Breast epithelium (tissue), 4 donors: ENCODE measurements at places on chromosomes 6 and 20.
A peak's percentile ranks its signal among the peaks of the same experiment; 100 is the strongest.

DNA sequence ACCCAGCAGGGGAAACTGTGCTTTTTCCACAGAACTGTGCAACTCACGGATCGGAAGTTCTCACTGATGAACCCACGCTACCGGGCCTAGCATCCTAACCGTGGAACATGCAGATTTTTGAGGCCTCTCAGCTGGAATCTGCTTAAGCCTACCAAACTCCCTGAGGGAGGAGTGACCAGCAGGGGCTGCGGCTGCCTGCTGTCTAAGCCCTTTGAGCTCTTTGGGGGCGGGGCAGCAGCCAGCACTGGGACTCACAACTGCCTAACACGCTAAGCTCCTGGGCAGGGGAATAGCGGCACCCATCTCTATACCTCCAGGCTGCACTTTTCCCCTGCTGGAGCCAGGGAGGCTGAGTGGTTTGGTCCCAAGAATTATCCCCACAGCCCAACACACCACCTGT, 20.4 kb upstream of the METTL24 start:
- no peak for DNase-seq

DNA sequence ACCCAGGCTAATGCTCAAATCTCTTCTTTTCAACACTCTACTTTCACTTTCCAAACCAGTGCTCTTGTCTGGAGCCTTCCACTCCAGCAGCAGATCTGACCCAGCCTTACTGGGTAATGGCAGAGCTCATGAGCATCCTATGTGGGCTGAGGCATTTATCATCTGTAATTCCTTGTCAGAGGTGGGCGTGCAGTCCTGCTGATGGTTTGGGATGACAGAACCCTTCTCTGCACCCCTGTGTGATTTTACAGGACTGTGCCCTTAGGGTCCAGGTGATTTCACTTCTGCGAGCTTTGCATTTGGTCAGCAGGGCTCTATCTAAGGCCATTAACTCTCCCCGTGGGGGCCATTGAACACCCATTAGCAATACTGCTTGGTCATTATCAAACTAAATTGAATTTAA, 55.4 kb downstream of the LAMA4 start:
- no peak for DNase-seq

DNA sequence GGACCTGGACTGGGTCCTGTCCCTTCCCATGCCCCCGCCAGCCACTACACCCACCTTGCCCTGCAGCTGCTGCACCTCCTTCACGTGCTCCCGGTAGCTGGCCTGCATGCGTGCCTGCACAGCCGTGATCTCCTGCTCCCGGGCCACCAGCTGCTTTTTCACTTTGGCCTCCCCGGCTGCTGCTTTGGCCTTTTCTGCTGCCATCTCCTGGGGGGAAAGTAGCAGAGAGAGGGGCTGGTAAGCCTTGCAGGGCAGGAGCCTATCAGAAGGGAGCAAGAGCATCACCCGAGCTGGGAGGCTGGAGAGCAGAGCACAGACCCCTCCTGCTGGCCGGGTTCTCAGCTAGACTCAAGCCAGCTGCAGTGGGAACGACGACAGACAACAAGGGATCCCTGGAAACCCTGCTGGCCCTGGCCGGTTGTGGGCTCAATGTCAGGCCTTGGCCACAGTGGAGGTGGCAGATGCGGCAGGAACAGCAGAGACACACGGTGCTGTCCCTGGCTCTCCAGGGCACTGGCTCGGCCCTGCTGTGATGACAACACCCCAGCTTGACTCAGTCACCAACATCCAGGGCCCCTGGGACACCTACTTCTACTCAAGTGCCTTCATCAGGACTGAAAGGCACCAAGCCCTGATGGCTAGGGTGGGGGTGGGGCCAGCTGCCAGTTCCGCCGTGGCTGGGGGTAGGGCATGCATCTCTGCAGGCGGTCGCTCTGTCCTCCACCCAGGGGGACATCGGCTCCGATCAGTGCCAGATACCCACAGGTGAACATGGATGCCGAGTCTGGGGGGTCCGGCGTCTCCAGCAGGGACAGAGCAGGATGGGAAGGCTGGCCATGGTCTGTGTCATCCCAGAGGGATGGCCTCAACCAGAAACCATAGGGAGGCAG, 45.3 kb downstream of the RRBP1 start:
- no peak for DNase-seq

- DNase-seq: no peak
These were observed 378.1 kb downstream of the BTBD9 start for GRCh38 chr6:38261626-38262025.

GRCh38 chr6:130598021-130598989, 228.9 kb upstream of the SMLR1 start:
- DNase-seq: no peak

DNA sequence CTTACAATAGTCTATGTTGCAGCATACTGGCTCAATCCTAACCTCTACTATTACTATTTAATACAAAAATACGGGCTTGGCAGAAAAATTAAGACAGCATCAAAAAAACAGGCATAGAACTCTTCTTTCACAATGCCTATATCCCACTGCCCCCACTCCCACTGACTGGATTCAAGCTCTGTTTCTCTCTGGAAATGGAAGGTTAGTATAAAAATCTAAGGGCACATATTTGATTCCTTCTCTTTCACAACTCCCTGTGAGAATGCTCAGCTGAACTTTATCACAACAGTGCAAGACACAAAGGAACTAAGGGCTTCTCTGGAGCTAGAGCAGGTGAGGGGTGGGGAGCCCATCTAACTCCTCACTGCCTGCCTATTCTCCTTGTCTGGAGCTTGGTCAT, 258.4 kb upstream of the FAM83B start:
- DNase-seq: no peak

DNA sequence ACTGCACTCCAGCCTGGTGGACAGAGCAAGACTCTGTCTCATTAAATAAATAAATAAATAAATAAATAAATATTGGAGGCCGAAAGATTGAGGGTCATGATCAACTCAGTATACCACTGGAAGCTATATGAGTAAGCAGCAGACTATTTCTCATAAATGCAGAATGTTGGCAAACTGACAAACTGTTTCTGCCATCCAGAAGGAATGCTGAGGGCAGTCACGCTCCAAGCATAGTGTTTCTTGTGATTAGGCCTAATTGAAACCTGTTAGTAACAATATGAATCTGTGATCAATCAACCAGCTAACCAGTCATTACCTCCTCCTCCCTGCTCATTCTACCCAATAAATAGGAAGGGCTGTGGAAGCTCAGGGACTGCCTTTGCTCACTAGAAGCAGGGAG, 15.2 kb upstream of the KCNK15 start:
- DNase-seq: no peak

GRCh38 chr20:42553374-42553773, 636.3 kb downstream of the PTPRT start:
- no peak for DNase-seq

- DNase-seq: no peak
These were observed 4.7 kb downstream of the GSTA4 start for GRCh38 chr6:52990342-52990741.

- DNase-seq: no peak
These were observed 279.6 kb upstream of the JARID2 start for GRCh38 chr6:14966096-14966905.

- no peak for DNase-seq
These were observed 8.3 kb upstream of the INSM1 start for GRCh38 chr20:20359628-20360027.

DNA sequence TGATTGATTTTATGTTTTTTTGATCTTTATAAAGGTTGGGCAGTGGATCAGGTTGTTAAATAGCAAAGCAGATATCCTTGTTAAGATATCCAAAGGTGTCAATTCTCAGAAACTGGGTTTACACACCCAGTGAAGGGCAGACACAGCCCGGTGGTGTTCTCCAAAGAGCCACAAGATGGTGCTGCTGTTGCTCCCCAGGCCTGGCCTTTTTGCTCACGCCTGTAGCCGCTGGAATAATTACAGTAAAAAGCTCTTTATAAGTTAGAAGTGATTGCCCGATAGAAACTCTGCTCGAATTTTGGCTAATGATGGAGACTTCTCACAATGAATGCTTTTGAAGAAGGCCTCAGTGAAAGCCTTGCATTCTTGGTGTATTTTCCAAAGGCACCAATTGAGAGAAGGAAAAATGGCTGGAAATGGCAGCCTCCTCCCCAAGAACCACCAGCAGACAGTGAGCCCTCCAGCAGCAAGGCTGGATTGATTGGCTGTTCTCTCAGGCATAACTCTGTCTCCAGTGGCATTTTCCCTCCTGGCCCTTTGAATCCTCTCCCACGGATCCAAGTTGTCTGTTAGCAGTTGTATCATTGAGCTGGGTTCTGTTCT, 120.5 kb upstream of the CHD6 start:
- peak; percentile 62 for DNase-seq

GRCh38 chr6:105785066-105785811, 300.9 kb upstream of the PRDM1 start:
- DNase-seq: no peak

DNA sequence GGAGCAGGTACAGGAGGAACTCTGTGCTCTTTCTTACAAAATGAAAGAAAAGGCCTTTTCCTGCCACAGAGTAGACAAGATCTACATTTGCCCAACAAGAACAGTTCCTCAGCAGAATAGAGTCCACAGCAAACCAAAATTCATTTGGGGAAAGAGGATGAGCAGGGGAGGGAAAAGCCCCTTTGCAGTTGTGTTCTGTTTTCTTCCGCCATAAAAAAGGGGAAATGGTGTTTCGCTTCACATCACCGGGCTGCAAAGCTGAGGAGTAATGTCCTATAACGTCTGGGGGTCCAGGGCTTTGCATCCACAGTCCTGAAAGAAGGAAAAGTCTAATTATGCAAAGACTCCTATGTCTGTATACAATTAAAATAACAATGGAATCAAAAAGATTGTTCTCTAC, at the start of gene GPR31:
GPR31 (minus strand) TSS at position 118 of the 400 bp plus-strand sequence. CDS start 149 bp downstream, outside the sequence.
- DNase-seq: no peak

DNA sequence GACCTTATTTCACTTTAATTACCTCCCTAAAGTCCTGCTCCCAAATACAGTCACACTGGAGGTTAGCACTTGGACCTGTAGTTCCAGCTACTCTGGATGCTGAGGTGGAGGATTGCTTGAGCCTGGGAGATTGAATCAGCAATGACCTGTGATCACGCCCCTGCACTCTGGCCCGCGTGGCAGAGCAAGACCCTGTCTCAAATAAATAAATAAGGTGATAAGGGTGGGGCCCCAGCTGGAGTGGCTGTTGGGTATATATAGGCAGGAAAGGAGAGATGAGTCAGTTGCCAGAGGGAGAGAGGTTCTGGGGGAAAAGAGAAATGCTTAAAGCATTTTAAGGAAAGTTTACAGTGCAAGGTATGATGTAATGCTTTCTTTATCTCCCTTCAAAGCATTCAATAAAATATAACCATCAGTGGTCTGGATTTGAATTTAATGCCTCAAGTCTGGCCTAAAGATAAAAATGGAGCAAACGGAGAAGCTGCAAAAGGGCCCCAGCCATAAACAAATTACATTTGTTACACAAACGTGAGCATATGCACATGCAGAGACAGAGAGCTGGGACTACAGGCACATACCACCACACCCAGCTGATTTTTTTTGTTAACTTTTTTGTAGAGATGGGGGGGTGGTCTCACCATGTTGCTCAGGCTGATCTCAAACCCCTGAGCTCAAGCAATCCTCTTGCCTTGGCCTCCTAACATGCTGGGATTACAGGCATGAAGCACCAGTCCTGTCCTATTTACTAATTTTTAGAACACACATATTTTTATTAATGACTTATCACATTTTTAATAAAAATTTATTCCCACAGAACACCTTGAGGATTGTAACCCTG, 6.1 kb upstream of the PM20D2 start:
- no peak for DNase-seq

GRCh38 chr20:50628332-50628731, 63.0 kb downstream of the RIPOR3 start:
- no peak for DNase-seq

DNA sequence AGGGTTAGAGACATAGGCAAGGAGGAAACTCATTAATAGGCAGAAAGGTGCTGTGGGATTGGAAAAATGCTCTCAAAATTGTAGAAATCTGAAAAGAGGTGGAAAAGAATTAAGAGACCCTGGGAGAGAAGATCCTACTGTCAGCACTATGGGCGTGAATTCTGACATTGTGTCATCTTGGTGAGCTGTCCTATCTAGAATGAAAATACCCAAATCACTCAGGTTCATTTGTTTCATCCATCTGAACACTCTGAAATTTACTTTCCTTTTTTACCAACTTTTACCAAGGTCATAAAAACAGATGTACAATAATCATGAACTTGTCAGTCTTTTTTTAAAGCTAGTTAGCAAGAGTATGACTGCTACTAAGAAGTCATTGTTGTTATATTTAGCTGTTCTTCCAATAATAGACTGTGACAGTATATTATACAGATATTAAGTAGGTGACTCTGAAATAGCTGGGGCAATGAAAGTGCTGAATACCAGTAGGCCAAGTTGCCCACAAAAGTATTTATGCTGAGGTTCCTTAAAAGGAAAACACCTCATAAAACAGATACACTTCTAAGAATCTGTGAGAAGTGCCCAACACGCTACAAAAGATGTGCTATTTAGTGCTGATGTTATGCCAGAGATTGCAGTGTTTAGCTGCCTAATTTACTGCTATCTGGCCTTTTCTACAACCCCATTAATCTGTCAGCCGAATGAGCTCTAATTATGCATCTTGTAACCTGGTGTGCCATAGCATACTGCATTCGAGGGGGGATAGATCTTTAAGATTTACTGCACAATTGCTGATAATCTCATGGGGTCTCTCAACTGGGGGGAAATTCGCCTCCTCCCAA, 217.5 kb upstream of the SUPT3H start:
- DNase-seq: no peak

GRCh38 chr6:126110512-126111270, 124.4 kb downstream of the TRMT11 start:
- DNase-seq: no peak

GRCh38 chr6:121437851-121438651, 2.6 kb downstream of the GJA1 start:
- DNase-seq: peak; percentile 45

GRCh38 chr6:4803343-4803744, 27.1 kb downstream of the CDYL start:
- DNase-seq: no peak

DNA sequence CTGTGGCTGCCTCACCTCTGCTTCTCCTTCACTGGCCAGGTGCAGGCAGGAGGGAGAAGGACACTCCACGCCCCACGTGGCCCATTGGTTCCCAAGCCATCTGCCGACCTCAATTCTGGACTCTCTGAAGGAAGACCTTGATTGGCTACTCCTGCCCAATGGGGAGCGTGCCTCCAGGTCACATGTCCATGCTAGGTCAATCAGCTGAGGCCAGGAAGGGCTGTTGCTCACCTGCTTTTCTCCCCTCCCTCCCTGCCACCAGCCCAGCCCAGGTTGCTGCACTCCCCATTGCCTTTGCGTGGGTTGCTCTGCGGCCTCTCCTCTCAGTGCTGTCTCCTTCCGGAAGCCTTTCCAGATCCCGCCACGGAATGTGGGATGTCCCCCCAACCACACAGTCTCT, 21.9 kb upstream of the CDH4 start:
- no peak for DNase-seq

DNA sequence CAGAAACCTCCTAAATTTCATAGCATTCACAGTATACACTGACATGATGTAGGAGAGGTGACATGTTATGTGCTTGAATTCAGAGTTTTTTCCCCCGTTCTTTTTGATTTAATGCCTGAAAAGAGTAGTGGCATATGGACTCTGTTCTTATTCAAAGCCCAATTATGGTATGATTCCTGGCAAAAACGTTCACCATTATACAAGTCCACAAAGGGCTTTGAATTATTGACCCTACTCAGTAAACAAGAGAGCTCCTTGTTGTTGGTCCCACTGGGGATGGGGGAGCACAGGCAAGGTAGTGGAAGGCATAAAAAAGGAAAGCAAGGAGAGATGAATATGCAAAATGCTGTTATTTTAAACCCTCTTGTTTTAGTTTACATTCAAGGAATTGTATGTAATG, 136.0 kb upstream of the AHI1 start:
- no peak for DNase-seq

GRCh38 chr6:37600312-37600916, 97.3 kb downstream of the MDGA1 start:
- no peak for DNase-seq
